ENCODE measurements at places on chromosomes 5 and 9. TPM values are rescaled to one million over a fixed set of nuclear protein-coding genes. Genes with fewer than 3 reads are reported as not detected.

- no peaks in the 10 kb centered on the region for H3K36me3 ChIP-seq
- no peaks in the 10 kb centered on the region for H3K27me3 ChIP-seq
- no peak overlapping the region for H3K27ac ChIP-seq
- no peak for DNase-seq
- no peak overlapping the region for H3K4me3 ChIP-seq
These were observed 83.5 kb downstream of the FEM1C start for GRCh38 chr5:115461093-115461492.

GRCh38 chr5:137753691-137754187 is 424 bp downstream of the HNRNPA0 start:
- H3K4me1 ChIP-seq: peaks cover 14% of the 10 kb centered on the region
- DNase-seq: no peak
- peaks cover 18% of the 10 kb centered on the region for H3K36me3 ChIP-seq
- peak overlapping the region; percentile 100 for H3K4me3 ChIP-seq
- H3K27me3 ChIP-seq: peaks cover 12% of the 10 kb centered on the region

- DNase-seq: no peak
- H3K27me3 ChIP-seq: no peaks in the 10 kb centered on the region
- no peaks in the 10 kb centered on the region for H3K4me1 ChIP-seq
- H3K4me3 ChIP-seq: no peak overlapping the region
- H3K27ac ChIP-seq: no peak overlapping the region
These were observed 589.9 kb downstream of the DNAH5 start for GRCh38 chr5:13354611-13355010.

GRCh38 chr5:95743232-95743631 is 12.1 kb downstream of the RHOBTB3 start:
- no peak overlapping the region for H3K4me3 ChIP-seq
- H3K4me1 ChIP-seq: no peaks in the 10 kb centered on the region
- H3K27me3 ChIP-seq: no peaks in the 10 kb centered on the region
- no peak overlapping the region for H3K27ac ChIP-seq
- no peak for DNase-seq

GRCh38 chr5:9348401-9348996 is 197.4 kb downstream of the SEMA5A start:
- H3K4me3 ChIP-seq: no peak overlapping the region
- peaks cover 12% of the 10 kb centered on the region for H3K4me1 ChIP-seq
- no peak overlapping the region for H3K27ac ChIP-seq
- no peak for DNase-seq
- peaks cover 10% of the 10 kb centered on the region for H3K27me3 ChIP-seq

- DNase-seq: no peak
- H3K27ac ChIP-seq: no peak overlapping the region
- H3K4me1 ChIP-seq: no peaks in the 10 kb centered on the region
These were observed 19.3 kb downstream of the PGGT1B start for GRCh38 chr5:115243412-115243811.

GRCh38 chr5:69049796-69050195 is 44.0 kb upstream of the SLC30A5 start:
- no peak for DNase-seq
- H3K36me3 ChIP-seq: no peaks in the 10 kb centered on the region
- no peak overlapping the region for H3K4me3 ChIP-seq
- H3K27ac ChIP-seq: no peak overlapping the region
- H3K27me3 ChIP-seq: no peaks in the 10 kb centered on the region
- peaks cover 9% of the 10 kb centered on the region for H3K4me1 ChIP-seq

DNA sequence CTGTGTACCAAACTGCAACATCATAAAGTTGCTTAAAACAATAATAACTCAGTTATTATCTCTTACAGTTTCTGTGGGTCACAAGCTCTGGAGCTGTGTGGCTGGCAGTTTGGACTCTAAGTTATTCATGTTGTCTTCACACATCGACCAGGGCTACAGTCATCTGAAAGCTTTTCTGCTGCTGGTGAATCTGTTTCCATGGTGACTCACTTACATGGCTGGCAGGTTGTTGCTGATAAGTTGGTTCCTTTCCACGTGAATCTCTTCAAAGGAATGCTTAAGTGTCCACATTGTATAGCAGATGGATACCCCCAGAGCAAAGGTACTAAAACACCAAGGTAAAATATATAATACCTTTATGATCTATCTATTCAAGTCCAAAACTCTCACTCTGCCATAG is 44.8 kb upstream of the CYLC2 start:
- no peaks in the 10 kb centered on the region for H3K4me1 ChIP-seq
- DNase-seq: no peak
- H3K27ac ChIP-seq: no peak overlapping the region
- H3K4me3 ChIP-seq: no peak overlapping the region
- H3K27me3 ChIP-seq: no peaks in the 10 kb centered on the region

DNA sequence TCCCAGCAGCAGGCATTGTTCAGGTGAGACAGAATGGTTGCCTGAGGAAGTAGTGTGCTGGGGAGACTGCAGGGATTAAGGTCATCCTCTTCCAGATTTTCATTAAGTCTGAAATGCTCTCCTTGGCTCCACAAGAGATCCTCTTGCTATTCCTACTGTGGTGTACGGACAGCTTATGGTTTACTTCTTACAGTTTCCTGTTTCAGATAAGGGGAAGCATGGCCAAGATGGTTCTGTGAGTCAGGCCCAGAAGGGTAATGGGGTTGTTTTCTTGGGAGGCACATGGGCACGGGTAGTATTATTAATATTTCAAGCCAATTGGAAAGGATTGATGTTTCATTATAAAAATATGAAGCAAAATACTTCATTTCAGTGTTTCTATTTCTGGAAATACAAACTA is 42.9 kb downstream of the GLRX start:
- H3K27ac ChIP-seq: no peak overlapping the region
- peaks cover 7% of the 10 kb centered on the region for H3K4me1 ChIP-seq
- no peaks in the 10 kb centered on the region for H3K27me3 ChIP-seq
- peaks cover 26% of the 10 kb centered on the region for H3K36me3 ChIP-seq

GRCh38 chr5:160835818-160836528 is 16.0 kb downstream of the ATP10B start:
- DNase-seq: no peak
- no peaks in the 10 kb centered on the region for H3K4me1 ChIP-seq
- no peak overlapping the region for H3K4me3 ChIP-seq

- no peak for DNase-seq
- peaks cover 3% of the 10 kb centered on the region for H3K4me1 ChIP-seq
- H3K27me3 ChIP-seq: no peaks in the 10 kb centered on the region
- H3K36me3 ChIP-seq: no peaks in the 10 kb centered on the region
These were observed 377.0 kb upstream of the ACTBL2 start for GRCh38 chr5:57859626-57860025.

DNA sequence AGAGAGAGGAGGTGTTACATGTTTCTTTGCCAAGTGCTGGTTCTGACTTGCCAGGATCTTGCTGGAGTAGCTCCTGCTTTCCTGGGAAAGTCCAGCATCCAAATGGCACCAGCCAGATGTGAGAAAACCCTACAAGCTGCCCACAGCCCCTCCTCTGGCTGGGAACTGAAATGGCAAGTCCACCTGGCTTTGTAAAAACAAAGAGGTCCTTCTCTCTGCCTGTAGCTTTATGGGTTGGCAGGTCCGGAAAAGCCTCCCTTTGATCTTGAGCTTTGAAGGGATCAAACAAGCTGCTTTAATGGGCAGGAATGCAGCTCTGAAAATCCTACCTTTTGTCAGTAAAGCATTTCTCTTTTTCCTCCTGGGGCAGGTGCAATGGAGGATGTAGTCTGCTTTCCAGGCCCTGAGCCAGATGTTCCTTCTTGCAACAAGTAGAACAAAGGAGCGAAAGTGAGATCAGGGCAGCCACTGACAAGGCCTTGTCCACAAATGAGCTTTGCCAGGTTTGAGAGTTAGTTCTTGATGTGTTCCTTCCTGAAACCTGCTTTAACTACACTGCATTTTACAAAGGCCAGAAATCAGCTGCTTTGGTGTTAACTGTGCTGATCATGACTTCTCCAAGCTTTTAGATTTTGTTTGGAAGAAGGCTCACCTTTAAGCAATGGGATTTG is 456.7 kb downstream of the ZNF608 start:
- no peak overlapping the region for H3K4me3 ChIP-seq
- H3K36me3 ChIP-seq: peaks cover 4% of the 10 kb centered on the region
- peaks cover 23% of the 10 kb centered on the region for H3K4me1 ChIP-seq

DNA sequence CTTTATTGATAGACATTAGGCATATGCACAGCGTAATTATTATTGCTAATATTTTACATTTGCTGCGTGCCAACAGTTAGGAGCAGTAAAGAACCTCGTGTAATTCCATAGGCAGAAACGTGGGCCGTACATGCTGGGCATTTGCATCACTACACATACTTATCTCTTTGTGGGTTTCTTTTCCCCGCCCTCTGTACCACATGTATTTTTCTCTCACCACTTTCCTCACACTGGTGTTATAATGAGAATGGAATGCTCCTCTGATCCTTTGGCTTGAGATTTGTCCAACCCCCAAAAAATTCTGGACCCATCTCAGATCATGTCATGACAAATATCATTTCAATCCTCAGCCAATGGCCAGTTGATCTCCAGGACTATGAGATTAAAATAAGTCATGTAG is 1952.6 kb upstream of the WWC1 start:
- DNase-seq: no peak
- H3K27me3 ChIP-seq: peaks cover 9% of the 10 kb centered on the region
- no peak overlapping the region for H3K27ac ChIP-seq

DNA sequence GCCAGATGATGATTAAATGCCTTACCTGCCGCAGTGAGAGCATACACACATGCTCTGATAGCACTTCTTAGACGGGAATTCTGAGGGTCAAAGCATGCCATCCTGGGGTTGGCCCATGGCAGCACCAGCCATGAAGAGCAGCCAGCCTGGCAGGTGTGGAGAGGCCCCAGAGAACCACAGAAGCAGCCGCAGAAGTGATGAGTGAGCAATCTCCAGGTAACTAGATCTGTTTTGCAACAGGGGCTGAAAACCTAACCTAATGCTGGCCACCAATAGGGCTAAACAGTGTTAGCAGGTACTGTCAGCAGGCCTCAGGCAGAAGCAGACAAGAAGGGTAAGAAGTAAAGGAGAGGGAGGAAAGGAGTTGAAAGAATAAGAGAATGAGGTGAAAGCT is 33.5 kb upstream of the HOMER1 start:
- no peak for DNase-seq
- H3K4me1 ChIP-seq: peaks cover 23% of the 10 kb centered on the region
- peak overlapping the region; percentile 83 for H3K27ac ChIP-seq
- peak overlapping the region; percentile 66 for H3K4me3 ChIP-seq
- peaks cover 4% of the 10 kb centered on the region for H3K36me3 ChIP-seq

- DNase-seq: no peak
- no peak overlapping the region for H3K27ac ChIP-seq
- H3K36me3 ChIP-seq: no peaks in the 10 kb centered on the region
- no peak overlapping the region for H3K4me3 ChIP-seq
- H3K27me3 ChIP-seq: no peaks in the 10 kb centered on the region
These were observed 173.8 kb downstream of the PCSK1 start for GRCh38 chr5:96259151-96259772.

- no peak overlapping the region for H3K27ac ChIP-seq
- H3K4me3 ChIP-seq: no peak overlapping the region
- DNase-seq: no peak
- H3K27me3 ChIP-seq: no peaks in the 10 kb centered on the region
These were observed 143.4 kb upstream of the KLF9 start for GRCh38 chr9:70557661-70558369.

DNA sequence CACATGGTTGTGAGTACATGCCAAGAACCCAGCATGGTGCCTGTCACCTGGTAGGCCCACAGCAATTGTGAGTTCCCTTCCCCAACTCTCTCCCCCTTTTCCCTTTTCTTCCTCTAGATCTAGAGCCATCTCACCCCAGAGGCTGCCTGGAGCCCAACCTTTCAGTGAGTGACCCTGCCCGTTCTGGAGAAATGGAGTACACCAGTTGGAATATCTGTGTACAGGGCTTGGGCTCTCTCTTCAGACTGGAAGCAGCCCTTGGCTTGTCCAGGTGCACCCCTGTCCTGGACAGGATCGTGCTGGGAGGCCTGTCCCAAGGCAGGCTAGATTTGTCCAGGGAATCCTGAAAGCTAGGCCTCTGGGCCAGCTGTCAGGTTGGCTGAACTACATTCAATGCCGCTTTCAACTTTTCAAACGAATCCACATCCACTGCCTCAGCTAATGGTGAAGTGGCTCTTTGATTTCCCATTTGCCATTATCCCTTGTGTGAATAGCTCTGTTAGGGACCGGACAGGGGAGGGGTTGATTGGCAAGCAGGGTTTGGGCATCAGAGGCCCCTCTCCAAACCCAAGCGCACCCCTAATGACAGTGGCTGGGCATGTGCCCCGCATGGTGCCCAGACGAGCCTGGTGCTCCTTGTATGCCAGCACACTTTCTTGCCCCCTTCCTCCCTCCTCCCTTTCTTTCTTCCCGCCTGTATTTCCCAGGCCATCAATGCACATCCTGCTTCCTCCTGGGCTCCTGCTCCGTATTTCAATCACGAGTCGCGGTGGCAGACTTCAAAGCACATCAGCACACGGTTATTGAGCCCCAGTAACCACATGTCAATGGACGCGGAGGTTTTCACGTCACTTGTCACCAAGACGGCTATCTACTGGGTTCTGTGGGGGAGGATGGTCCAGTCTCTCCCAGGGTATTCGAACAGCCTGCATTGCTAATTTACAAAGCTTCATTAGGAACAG is 211.2 kb downstream of the DAB2IP start:
- peaks cover 5% of the 10 kb centered on the region for H3K27me3 ChIP-seq
- no peak overlapping the region for H3K27ac ChIP-seq
- peaks cover 6% of the 10 kb centered on the region for H3K4me1 ChIP-seq
- no peaks in the 10 kb centered on the region for H3K36me3 ChIP-seq
- DNase-seq: no peak

DNA sequence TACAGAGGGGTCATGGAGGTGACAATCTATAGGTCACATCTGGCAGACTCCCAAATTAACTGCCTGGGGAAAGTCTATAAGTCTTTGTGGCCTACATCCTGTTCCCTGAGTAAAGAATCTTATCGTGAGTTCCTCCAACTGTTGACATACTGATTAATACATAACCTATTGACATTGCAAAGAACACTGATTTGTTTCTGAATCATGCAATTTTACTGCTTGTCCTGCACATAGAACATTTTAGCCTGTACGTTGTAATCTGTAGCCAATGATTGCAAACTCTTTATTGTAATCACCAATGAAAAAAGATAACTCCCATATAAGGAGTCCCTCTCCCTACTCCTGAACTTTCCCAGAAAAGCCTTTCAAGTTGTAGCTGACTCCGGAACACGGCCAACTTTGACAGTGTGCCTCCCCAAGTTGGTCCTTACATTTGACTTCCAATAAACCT is 18.8 kb upstream of the OR2K2 start:
- no peak for DNase-seq
- H3K36me3 ChIP-seq: no peaks in the 10 kb centered on the region
- no peak overlapping the region for H3K4me3 ChIP-seq
- H3K4me1 ChIP-seq: no peaks in the 10 kb centered on the region

Gene PCDHGC4
- total RNA-seq: 0.38 TPM

Gene MEF2C
- 12.0 TPM for total RNA-seq

Gene FCN1
- total RNA-seq: not detected

Gene CBY3
- not detected for total RNA-seq

Gene PCDHB10
- total RNA-seq: 2.1 TPM

Gene SPATA31D4
- total RNA-seq: not detected

Gene LECT2
- not detected for total RNA-seq

Gene CORO2A
- 9.9 TPM for total RNA-seq

Gene NKD2
- total RNA-seq: 23.3 TPM
